C1 segment of cervical spinal cord (tissue), 14 donors: ENCODE measurements at places on chromosomes 11 and 22.

- no peak for DNase-seq
Observed at GRCh38 chr22:42273855-42274451, 3.5 kb upstream of the TCF20 start.

- no peak for DNase-seq
Observed at GRCh38 chr22:47218671-47219070, 456.2 kb downstream of the TBC1D22A start.

- DNase-seq = no peak
Observed at GRCh38 chr11:12271241-12271640, 106.1 kb upstream of the PARVA start.

- DNase-seq = no peak
Observed at GRCh38 chr22:27309697-27310096, 491.9 kb downstream of the MN1 start.

GRCh38 chr11:47906066-47906465 lies 57.9 kb upstream of the NUP160 start:
- DNase-seq = no peak

DNA sequence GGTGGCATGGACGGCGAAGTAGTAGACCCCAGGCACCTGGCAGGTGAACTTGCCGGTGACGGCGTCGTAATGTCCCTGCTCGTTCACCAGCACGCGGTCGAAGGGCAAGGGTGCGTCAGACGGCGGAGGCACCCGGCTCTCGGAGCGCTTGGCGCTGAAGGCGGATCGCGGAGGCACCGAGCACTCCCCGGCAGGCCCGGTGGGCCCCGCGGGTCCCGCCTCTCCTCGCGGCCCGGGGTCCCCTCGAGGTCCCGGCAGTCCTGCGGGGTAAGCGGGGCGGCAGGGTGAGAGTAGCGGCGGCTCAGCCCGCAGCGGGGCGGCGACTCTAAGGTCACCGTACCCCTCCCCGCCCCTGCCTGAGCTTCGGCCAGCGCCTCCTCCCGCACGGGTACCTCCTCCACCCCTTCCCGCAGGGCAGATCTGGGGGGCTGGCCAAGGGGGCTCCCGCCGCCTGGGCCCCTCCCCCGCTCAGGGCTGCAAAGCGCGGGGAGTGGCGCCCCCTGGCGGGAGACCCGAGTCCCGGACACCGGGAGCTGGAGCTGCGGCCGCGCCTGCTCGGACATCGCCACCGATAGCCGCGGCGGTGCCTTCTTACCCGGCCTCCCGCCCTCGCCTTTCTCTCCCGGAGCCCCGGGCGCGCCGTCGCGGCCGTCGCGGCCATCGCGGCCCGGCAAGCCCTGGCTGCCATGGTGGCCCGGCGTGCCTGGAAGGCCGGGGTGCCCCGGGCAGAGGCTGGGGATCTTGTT lies 921 bp downstream of the C1QTNF5 start:
- no peak for DNase-seq

DNA sequence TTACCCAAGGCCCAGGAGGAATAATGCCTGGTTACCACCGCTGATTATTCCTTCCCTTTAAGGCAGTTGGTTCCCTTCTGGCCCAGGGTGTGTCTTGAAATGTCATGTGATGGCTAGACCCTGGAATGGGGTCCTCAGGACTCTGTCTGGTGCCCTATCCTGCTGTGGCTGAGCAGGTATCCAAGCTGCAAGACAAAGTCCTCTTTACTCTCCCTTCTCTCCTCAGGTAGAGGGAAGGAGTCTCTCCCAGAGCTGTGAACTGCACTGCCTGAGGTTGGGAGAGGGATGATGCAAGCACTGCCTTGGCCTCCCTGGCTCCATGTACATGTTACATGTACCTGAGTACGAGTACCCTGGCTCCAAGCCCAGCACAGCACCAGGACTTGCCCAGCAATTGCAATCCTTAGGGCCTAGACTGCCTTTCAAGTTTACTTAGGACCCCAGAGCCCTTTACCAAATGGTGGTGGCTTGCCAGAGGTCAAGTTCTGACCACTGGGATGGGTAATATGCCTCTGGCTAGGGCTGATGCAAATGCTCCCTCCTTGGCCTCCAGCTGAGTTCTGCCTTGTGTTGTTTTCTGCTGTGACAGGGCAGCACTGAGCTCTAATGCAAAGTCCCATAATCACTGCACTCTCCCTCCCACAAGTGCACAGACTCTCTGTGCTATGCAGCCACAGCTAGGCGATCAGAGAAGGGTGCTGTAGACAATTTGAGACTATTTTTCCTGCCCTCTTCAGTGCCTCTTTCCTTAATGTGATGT lies 20.7 kb upstream of the AQP11 start:
- no peak for DNase-seq

GRCh38 chr11:120068114-120068573 lies 69.8 kb downstream of the TRIM29 start:
- DNase-seq = no peak

DNA sequence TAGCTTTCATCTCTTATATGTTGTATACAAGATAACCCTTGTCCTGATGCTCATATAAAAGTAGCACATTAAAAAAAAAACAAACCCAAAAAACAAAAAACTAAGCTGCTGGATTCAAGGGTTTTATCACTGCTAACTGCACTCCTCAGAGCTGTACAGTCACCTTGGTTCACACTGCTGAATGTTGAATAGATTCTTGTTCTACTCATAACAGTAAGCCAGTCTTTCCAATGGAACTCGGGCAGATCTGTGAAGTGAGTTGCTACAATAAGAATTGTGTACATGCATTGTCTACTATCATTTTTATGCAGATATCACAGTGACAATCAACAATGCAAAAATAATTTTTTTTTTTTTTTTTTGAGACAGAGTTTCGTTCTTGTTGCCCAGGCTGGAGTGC lies 4.7 kb downstream of the HARBI1 start:
- DNase-seq = no peak

DNA sequence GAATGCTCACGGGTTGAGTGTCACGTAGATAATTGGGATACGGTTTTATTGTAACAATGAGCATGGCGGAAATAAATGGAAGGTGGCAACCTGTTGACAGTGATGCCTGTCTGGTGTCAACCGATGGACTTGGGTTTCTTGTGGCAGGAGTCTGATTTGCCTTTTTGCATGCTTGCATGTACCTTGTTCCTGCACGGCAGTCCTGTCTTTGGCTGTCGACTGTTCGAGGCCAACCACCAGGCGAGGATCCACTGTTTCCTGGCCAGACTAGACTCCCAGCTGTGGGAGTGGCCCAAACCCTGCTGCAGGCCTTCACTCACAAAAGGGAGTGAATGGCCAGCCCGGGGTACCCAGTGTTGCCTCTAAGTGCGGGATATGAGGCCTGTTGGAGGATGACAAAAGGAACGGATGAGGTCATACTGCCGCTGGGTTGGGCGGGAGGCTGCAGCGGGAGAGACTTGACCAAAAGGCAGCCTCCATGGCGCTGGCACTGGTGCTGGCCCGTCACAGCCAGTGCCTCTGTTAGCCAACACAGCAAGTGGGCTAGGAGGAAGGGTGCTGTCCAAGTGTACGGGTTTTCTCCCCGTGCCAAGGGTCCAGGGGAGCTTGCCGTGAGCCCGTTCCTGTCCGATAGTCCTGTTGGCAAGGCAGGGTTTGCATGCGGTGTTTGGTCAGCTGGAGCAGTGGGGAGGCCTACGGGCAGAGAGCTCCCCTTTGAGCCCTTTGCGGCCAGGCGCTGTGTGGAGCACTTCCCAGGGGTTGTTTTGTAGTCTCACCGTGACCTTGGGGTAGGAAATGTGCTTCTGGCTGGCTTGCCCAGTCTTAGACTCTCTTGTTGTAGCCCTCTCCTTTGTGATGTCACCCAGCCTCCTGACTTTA lies 974 bp downstream of the DGCR8 start:
- no peak for DNase-seq

GRCh38 chr11:2666401-2666741 lies 33.4 kb downstream of the KCNQ1OT1 start:
- DNase-seq = no peak

DNA sequence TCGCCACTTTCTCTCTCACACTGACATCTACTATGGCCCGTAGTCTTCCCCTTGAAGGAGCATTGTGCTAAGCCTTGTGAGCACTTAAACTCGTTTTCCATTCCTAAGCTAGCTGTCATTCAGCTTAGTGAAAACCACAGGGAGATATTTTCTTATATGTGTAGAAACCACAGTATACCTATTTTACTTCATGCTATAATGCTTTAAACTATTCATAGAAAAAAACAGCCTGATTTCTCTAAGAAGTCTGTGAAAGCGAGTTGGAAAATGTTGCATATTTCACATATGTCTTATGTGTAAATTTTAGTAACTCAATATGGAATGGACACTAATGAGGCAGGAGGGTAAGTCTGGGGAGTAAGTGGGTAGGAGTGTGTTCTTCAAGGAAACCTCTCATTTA lies 194.3 kb upstream of the CTSC start:
- no peak for DNase-seq

DNA sequence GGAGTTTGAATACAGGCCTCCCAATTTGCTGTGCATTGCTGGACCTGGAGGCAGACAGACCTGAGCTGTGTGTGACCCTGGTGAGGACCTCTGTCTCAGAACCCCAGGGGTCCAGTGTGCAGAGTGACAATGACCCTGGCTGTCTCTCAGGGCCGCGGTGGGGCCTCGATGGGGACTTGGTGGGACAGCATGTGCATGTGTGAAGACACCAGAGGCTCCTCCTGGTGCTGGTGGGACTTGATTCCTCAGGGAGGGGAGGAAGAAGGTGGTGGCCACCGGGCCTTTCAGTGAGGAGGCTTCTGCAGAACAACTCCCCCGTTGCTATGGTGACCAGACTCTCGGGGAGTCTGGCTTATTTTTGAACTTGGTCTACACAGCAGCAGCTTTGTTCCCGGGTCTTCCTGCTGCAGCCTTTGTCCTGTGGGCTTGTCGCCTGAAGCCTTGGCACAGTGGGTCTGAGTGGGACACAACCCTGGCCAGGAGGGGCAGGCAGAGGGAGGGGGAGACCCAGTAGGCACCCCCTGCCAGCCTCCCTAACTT lies 35.3 kb downstream of the MCM5 start:
- no peak for DNase-seq

DNA sequence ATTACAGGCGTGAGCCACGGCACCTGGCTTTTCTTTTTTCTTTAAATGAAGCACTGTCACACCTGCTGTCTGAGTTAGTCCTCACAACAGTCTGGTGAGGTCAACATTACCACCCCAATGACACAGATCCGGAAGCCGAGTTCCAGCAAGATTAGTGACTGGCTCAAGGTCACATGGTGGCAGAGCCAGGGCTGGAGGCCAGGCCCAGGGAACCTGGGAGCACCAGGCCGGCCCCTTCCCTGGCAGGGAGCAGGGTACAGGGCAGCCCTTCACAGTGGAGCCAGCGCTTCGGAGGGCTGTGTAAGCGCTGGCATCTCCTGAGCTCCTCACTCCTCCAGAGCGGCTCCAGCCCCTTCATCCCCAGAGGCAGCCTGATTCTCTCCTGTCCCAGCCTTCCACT lies 118.7 kb downstream of the ST3GAL4 start:
- no peak for DNase-seq

DNA sequence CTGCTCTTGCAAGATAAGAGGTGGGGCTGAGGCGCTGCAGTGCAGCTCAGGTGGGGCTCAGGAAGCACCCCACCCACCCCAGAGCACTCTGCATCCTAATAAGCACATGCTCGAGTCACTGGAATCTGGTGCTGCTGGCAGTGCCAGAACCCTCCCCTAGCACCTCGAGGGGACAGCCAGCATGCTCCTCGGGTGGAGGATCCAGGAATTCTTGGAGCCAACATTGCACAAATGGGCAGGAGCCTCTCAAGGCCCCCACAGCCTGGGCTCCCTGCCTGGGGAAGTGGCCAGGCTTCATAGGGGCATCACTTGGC lies 27.5 kb upstream of the CABP7 start:
- no peak for DNase-seq

DNA sequence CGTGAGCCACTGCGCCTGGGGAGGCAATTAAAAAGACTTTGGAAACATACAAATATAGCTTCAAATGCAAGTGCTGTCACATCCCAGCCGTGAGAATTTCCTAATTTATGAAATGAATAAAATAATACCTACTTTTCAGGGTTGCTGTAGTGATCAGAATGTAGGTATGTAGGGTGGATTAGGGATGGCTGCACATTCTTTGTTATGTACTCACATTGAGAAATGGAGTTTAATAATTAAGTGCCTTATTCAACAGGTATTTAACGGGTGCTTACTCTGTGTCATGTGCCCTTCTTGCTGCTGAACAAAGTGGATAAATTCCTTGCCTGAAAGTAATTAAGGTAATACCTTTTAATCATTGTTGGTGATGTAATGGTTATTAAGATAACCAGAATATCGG lies 37.0 kb downstream of the MMP7 start:
- DNase-seq = no peak

DNA sequence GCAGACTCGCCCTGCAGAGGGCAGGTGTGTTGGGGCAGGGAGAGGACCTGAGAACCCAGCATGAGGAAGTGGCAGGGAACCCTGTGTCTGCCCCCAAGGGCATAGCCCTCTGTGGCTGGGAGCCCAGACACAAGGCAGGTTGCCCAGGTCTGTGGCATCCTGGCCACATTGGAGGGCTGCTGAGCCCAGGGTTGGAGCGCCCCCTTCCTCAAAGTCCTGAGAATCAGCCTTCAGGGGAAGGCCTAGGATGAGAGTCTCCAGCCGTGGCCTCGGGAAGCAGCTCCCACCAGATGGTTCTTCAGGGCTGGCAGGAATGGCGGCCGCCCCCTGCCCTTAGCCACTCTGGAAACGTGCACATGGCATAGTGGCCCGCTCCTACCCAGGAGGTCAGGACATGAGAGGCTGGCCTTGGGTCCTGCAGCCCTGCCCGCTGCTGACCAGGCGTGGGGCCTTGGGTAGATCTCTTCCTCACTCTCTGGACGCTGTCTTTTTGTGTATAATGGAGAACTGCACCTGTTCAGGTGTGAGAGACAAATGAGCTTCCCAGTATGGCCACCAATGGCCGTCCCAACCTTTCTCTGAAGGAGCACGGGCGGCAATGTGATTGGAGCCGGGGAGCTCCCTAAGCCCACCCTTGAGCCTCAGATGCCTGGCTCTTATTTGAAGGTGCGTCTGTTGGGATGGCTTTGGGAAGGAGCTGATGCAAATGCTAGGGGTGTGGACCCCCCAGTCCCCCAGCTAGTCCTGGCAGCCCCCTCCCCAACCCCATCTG lies 4.6 kb upstream of the CDC42BPG start:
- DNase-seq = no peak

DNA sequence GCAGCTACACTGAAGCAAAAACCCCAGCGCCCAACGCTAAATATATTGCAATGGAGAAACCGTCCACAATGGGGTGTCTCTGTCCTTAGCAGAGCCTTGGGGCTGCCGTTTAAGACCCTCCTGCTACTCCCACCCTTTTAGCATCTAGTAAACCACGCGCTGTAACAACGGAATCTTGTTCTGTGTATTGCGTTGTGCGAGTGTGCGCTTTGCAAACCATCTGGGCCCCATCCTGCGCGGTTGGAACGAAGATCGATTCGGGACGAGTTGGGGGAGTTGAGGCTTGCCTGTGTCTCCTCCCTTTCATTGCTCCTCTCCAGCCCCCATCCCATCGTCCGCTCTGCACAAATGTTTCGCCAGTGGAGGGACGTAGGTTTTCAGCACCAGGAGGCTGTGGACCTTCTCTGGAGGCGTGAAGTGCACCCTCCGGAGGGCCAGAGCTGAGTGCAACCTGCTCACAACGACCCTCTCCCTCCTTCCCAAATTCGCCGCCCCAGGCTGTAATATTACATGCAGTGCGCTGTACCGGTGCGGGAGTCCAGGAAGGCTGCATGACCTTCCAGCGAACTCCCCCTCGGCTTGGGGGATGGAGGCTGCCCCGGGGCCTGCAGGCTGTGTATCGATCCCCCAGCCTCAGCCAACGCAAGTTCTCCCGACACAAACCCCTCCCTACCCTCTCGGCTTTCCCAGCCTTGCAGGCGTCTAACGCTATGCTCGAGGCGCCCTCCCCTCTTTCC lies 1.6 kb upstream of the KMT2A start:
- no peak for DNase-seq
